ENCODE measurements at places on chromosomes 13 and 19. TPM values are rescaled to one million over a fixed set of nuclear protein-coding genes. Genes with fewer than 3 reads are reported as not detected.

The BORA gene
- total RNA-seq, result 1.3 TPM

The RUBCNL gene
- 1.5 TPM for total RNA-seq

GRCh38 chr13:45257638-45258333 is 56.9 kb upstream of the KCTD4 start:
- DNase-seq, result no peak

- DNase-seq, result no peak
These were observed 78.0 kb downstream of the ATP11A start for GRCh38 chr13:112767506-112768471.

- DNase-seq, result no peak
These were observed 5.0 kb downstream of the LGALS14 start for GRCh38 chr19:39709026-39709872.

The GJA3 gene
- 8.5 TPM for total RNA-seq

DNA sequence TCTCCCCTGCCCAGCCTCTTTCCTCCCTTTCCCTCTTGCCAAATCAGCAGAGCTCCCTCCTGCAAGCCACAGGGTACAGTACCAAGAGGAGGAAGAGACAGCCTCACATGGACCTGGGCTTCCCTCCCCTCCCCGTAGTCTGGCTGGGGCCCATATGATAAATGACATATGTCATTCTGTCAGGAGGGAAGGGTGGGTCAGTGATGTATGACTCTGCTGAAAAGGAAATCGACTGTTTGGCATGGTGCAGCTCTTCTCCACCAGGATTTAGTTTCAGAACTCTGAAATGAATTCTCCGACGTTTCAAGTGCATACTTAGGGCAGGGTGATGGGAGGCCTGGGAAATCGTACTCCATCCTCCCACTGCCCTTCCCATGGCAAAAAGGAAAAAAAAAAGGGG is 9.8 kb downstream of the TSHZ3 start:
- no peak for DNase-seq

The ZNF766 gene
- 4.1 TPM for total RNA-seq

The LEUTX gene
- not detected for total RNA-seq

The TOMM40 gene
- 33.7 TPM for total RNA-seq

DNA sequence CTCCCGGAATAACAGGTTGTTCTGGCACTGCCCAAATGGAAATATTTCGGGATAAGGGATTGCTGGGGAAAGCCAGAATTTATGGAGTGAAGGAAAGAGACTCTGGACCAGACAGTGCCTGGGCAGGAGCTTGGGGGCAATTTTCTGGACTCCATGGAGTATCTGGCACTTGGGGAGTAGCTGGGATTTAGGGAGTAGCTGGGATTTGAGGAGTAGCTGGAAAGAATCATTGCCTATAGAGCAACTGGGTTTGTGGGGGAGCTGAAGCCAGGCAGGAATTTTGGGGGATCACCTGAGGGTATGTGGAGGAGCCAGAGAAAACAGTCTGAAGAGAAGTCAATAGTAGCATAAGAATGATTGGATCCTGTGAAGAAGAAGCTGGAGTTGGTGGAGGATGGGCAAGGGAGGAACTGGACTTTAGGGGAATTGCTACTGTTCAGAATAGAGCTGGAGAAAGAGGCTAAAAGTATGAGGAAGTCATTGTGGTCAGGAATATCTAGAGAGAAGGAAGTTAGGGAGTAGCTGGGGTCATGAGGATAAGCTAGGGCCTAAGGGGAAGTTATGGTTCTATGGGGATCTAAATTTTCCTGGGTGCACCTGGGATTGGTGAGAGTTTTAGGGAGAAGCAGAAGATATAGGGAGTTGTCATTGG is 14.8 kb downstream of the FSD1 start:
- DNase-seq, result no peak

GRCh38 chr19:4174895-4175668 is 7.3 kb downstream of the SIRT6 start:
- no peak for DNase-seq

The PEAK3 gene
- total RNA-seq, result 1.5 TPM

- DNase-seq, result no peak
These were observed 1.1 kb upstream of the SMIM24 start for GRCh38 chr19:3481241-3482090.

Data from right atrium auricular region (tissue), 2 donors.